Cardiac muscle cell (in vitro differentiated cells and primary cell): ENCODE measurements at places on chromosomes 16 and 17. TPM values are rescaled to one million over a fixed set of nuclear protein-coding genes. Genes with fewer than 3 reads are reported as not detected.
A peak's percentile ranks its signal among the peaks of the same experiment; 100 is the strongest.

DNA sequence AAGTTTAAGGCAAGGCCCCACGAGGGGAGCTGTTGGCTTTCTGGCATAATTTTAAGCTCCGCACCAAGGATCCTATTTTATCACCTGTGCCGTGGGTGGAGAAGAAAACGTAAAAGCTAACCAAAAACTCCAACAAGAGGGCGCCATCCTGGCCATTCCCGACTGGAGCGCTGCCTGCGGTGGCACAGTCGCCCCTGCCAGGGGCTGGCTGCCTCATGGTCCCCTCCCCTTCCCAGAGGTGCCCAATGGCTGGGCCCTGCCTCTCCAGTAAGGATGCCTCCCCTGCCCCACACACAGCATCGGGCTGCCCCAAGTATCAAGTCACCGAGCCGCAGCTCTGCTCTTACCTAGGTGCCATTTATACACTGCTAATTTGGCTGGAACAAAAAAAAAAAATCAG lies 36.3 kb downstream of the ZDHHC7 start:
- DNase-seq = no peak

DNA sequence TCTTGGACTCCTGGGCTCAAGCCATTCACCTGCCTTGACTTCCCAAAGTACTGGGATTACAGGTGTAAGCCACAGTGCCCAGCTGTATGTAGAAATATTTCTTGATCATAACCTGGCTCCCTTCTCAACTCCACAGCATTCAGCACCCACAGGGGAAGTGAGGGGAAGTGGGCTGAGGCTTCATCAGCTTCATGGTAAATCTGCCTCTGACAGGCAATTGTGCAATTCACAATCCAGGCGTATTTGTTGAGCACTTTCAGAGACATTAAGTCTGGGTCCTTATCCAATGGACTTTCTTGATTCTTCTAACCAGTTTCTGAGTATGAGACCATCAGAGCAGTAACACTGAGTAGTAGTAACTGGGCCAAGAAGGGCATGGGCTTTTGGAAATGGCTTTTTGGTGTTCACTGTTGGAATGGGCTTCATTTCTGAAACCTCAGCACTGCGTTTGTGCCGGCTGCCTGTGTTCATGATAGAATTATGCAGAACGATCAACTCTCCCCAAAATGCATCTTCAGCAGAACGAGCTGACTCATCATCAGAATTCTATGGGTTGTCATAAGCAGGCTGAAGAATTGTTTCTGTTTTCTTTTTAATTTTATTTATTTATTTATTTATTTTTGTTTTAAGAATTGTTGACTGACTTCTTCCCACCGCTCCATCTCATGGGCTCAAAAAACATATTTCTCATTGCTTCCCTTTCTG lies 28.9 kb downstream of the FAM20A start:
- DNase-seq = no peak

- DNase-seq = no peak
Measured at GRCh38 chr16:27826081-27826892, 237.2 kb downstream of the GSG1L start.

GRCh38 chr17:9643611-9644010 lies 1.7 kb upstream of the USP43 start:
- DNase-seq = no peak

DNA sequence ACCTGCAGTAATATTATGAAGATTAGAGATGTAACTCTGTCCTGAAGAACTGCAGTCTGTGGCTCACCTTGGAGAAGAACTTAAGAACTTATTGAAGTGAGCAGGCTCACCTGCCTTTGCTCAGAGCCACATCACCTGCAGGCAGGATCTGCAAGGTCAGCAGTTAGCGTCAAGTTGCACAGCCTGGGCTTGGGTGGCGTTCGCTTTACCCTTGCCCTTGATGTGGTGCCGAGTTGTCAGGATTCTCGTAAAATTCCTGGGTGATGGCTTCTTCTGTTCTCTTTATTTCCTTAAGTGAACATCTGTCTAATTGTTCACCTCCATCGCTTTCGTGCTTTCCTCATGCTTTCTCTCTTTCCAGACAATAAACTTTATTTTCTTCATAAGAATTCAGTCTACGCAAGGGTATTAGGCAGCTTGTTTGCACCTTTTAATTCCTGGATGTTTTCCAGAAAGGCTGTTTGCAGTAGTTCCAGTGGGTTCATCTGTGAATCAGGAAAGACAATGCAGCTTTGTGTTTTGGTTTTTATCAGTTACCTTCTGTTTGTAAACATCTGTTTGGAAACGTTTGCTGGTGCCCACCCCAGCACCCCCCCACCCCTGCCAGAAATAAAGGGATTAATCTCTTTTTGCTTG lies 254.3 kb downstream of the WWOX start:
- no peak for DNase-seq

DNA sequence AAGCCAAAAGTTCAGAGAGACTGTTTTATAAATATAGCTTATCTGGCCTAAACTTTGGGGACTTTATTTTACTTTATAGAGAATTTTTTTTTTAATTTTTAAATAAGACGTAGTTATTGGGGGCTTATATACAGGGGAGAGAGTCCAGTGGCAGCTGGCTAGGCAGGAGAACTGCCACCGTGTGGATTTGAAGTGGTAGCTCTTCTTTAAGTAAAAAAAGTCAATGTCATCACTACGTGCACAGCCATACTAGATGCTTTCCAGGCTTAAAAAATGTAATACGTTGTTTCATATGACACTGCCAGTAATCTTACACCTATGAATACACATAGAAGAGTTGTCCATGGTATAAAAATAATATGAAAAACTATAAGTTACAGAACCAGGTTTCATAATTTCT lies 31.9 kb upstream of the ANKFY1 start:
- DNase-seq = no peak

DNA sequence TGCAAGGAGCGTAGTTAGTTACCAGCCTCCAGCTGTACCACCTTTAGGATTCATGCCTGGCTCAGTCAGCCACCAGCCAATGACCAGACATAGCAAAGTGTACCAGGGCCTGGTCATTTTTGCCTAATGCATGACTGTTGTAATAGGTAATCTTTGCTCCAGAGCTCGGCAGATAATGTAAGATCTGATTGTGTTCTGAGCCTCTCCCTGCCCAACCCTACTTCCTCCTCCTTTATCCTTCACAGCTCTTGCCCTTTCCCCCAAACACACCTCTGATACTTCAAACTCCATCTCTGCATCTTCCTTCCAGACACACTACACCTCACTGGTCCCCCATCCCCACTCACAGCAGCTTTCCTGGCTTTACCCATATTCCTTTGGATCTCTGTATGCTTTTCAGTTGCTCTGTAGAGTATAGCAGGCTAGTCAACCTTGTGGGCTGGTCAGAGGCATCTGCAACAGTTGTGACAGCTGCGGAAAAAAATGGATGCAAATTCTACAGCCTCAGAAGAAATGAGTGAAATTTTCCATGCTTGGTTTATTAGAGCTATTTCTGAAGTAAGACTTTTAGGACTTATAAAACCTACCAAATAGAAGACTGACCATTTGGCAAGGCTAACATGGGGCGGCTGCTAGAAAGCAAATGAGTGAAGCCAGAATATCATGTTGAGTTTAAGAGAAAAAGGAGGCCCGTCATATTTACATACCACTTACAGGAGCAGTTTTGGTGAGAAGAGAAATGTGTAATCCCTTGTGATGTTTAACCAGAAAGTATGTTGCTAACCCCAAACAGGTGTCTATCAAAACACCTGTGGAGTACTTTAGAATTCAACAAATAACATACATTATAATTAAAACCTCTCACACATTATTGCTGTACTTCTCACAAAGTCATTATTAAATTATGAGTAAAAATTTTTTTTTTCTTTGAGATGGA lies 19.9 kb upstream of the C16orf87 start:
- no peak for DNase-seq

DNA sequence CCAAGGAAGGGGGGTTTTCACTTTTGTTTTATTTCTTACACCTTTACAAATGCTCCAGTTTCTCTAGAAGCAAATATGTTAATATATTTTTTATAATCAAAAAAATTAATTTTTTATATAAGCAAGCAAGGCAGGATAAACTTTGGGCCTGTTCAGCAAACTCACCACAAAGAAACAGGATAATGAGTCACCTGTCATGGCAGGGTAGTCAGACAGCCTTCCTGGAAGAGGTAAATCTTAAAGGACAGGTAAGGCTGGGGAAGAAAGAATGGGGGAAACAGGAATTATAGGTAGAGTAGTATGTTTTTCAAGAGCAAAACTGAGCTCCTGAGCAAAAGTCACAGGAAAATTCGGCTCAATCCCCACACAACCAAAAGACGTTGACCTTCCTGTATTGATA lies 186.3 kb upstream of the SOX9 start:
- no peak for DNase-seq

DNA sequence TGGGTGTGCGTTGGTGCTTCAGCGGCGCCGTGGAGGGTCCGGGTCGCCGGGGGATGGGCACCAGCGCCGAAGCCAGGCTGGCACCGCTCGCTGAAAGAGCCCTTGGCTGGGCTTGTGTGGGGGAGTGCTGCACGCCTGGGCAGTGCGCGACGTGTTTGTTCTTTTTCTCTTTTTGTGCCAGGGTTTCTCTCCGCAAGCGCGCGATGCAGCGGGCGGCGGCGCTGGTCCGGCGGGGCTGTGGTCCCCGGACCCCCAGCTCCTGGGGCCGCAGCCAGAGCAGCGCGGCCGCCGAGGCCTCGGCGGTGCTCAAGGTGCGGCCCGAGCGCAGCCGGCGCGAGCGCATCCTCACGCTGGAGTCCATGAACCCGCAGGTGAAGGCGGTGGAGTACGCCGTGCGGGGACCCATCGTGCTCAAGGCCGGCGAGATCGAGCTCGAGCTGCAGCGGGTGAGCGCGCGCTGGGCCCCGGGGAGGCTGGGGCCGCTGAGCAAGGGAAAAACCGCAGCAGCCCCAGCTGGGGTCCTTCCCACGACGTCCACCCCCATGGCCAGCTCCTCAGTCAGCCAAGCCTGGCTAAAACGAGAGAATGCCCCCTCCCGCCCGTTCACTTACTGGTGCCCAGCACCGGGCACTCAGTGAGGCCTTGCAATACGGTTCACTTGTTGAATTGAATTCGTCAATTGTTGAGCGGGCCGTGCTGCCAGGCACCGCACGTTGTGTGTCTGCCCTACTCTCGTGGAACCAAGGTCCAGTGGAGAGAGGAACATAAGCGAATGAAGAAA lies 541 bp downstream of the GPT2 start:
- peak; percentile 22 for DNase-seq

The TPPP3 gene
- polyA plus RNA-seq = 6.2 and 7.2 TPM in 2 replicates

The TBKBP1 gene
- polyA plus RNA-seq = 22.6 and 30.2 TPM in 2 replicates

The CCDC78 gene
- 3.6 and 4.2 TPM in 2 replicates for polyA plus RNA-seq

The DUS1L gene
- 183 and 196 TPM in 2 replicates for polyA plus RNA-seq

The INCA1 gene
- polyA plus RNA-seq = 6.4 and 6.9 TPM in 2 replicates

The LHX1 gene
- polyA plus RNA-seq = 3.0 and 3.1 TPM in 2 replicates

The VPS9D1 gene
- 15.4 and 22.3 TPM in 2 replicates for polyA plus RNA-seq
